ENCODE measurements at places on chromosomes 1 and 21.

DNA sequence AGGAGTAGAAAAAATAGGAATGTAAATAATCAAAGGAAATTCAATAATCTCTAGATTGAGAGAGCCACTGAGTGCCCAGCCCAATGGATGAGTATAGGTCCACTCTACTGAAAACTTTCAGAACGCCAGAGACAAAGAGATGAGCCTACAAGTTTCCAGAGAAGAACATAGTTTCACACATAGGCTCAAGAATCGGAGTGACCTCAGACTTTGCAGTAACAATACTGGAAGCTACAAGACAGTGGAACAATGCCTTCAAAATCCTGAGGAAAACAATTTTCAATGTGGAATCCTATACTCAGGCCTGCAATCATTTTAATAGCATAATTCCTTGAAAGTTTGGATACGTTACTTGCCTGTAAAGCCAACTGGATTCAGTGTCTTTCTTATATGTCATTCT is 11.0 kb downstream of the GJA4 start:
- DNase-seq, result no peak

DNA sequence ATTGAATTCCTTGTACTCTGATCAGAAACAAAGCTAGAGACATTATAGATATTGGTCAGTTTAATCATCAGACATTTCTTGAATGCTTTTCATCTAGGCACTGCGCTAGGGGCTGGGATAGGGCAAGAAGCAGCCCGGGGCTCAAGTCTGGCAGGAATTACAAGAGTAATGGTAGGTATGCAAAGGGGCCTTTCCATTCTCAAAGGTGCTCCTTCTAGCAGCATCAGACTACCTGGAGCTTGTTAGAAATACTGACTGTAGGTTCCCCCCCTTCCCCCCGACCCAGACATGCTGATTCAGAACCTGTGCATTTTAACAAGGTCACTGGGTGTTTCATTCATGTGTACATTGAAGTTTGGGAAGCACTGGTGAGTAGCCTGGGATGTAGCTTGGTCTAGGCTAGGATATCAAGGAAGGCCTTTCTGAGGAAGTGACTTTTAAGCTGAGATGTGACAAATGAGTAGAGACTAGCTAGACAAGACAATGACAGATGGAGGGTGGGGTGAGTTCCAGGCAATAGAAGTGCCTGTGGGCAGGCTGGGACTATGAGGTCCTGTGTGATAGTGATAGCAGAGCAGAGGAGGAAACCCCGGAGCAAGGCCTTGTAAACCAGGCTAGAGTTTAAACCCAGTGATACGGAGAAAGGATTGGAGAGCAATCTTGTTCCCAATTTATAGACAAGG is 26.3 kb downstream of the NFASC start:
- DNase-seq, result no peak

DNA sequence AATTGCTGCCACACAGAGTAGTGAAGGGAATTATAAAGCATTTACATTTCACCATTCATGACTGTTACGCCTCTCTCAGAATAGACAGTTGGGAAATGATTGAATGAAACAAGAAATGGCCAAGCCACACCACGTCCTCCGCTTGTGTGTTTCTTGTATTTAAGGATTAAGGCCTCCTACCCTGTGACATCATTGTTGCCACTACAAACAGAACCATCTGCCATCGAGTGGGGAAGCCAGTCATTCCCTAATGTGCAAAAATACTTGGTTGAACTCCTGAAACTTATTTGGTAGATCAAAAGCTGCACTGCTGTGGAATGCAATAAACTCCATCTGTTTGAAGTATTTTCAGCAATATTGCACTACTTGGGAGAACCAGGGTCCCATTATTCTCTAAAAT is 99.0 kb upstream of the C1orf105 start:
- no peak for DNase-seq

DNA sequence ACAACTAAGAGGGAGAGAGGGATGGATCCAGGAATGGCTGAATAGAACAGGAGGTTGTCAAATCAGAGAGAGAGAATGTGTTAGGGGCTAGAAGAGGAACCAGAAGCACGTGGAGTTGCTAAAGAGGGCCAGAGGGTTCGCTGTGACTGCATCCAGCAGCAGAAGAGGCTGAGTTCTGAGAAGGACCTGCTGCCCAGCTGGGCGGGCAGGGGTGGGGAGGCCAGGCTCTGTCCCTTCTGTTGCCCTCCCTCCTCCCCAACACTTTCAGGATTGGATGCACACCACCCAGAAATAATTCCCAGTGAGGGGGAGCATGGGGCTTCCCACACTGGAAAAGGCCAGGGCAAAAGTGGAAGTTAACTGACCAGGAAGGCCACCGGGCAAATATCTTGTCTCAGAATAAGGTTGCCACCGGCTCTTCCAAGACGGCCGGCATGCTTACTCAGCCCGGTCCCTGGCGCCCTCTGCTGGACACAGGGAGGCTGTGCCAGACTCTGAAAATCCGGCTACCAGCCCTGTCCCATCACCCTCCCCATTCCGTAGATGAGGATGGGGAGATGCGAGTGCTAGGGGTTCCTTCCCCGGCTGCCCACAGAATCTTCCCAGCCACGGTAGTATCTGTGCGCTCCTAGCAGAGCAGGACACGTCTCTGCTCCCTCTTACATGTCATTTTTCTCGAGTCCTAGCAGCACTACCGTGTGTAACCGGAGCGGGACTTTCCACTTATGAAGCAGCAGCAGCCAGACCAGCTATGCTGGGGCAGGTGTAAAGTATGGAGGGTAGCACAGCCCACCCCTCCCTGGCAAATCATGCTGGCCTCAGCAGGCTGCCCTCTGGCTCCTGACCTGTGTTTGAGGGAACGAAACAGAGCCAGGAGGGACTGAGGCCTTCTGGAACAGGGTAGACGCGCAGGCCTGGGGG is 46.8 kb upstream of the A3GALT2 start:
- DNase-seq, result peak; percentile 84

GRCh38 chr1:54125386-54126070 is 27.3 kb downstream of the CDCP2 start:
- DNase-seq, result no peak

DNA sequence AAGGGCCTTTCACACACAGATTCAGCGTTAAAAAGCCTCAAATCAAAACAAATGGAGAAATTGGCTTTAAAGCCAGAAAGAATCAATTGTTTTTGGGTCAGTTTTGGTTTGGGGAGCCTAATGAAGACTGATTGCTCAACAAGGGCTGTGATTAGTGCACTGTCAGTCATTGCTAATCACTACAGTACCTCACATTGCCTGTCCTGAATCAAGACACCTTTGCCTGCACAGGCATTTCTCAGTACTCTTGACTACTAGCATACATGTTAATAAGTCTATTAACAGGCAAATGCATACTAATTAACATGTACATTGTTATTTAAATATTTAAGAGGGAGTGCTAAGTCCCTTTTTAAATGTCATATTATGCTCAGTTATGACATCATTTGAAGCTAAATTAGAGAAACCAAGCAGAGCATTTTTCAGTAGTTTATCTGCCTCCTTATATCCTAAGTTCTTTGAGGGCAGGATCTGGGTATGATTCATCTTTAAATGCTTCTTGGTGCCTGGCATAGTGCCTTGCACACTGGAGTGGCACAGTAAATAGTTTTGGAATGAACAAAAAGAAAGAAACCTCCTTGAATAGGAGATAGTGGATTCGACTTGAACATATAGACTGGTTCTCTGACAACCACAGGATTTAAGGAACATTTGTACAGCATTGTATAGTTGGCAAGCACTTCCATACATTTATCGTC is 25.8 kb upstream of the CCN1 start:
- no peak for DNase-seq

GRCh38 chr1:54882519-54882918 is 4.5 kb downstream of the DHCR24 start:
- no peak for DNase-seq

GRCh38 chr21:21102896-21103295 is 104.7 kb downstream of the NCAM2 start:
- DNase-seq, result no peak

DNA sequence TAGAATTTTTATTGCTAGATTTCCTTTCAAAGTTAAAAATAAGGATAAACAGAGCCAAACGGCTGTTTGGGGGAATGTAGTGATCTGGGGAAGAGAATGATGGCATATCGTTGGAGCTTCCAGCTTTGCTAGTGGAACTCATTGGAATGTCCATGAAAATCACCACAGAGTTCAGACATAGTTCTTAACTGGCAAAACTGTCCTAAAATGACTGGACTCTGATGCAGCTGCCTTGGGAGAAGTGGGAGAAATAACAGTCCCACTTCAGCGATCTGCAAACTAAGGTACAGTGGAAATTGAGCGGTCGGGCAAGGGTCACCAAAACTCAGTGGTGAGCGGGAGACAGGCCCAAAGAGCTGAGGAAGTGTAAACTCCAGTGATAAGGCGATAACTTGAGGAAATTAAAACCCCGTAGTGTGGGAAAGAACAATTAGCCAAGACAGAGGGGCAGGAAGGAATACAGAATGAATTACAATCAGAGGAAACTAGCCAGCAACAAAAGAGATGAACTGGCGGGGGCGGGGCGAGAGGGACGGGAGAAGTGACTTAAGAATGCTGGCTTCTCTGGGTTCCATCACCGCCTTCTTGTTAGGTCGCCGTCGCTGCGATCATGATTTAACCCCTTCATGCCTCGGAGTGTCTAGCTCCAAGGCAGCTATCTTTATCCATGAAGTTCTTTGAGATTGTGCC is 89.8 kb upstream of the ARHGAP29 start:
- DNase-seq, result no peak

All from HTR-8/SVneo (cell line).